ENCODE measurements at places on chromosomes 5 and 9.
A peak's percentile ranks its signal among the peaks of the same experiment; 100 is the strongest.

- DNase-seq: no peak
- H3K27me3 ChIP-seq: no peaks in the 10 kb centered on the region
- no peaks in the 10 kb centered on the region for H3K4me1 ChIP-seq
- no peak within 1 kb of the TSS for H3K4me3 ChIP-seq
These were observed at the start of gene HACD4 for GRCh38 chr9:21031091-21031807. Gene HACD4 (minus strand): TSS chr9:21031640. CDS start chr9:21031590, 50 bp downstream.

DNA sequence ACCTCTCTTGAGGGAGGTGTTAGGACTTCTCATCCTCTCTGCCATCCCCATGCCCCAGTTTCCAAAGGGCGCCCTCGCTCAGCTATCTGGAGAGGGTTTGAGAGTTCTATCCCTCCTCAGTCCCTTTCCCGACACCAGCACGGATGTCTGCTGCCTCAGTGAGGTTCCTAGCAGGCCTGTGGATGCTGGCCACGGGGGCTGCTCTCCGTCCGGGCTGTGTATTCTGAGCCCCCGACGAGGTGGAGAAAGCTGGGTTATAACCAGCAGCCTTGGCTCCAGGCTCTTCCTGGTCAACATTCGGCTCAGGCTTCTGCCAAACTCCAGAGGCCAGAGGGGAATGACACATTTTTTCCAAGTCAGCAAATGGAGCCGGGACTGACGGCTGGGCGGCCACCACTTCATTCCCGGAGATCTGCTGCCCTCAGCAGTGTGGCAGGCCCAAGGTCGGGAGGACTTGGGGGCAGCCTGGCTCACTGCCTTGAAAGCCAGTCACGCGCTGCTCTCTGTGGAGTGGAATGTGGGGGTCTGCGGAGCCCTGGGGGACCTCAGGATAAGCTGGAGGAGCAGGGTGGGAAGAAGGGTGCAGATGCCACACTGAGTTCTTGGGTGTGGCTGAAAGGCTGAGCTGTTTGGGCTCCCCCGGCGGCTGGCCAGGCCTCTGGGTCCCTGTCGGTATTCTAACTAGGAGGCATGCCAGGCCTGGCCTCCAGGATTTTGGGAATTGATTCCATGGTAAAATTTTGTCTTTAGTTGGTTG is 27.4 kb downstream of the PTPA start:
- H3K4me1 ChIP-seq: peaks cover 42% of the 10 kb centered on the region
- no peak overlapping the region for H3K4me3 ChIP-seq
- no peaks in the 10 kb centered on the region for H3K27me3 ChIP-seq
- peaks cover 62% of the 10 kb centered on the region for H3K36me3 ChIP-seq
- H3K27ac ChIP-seq: no peak overlapping the region

DNA sequence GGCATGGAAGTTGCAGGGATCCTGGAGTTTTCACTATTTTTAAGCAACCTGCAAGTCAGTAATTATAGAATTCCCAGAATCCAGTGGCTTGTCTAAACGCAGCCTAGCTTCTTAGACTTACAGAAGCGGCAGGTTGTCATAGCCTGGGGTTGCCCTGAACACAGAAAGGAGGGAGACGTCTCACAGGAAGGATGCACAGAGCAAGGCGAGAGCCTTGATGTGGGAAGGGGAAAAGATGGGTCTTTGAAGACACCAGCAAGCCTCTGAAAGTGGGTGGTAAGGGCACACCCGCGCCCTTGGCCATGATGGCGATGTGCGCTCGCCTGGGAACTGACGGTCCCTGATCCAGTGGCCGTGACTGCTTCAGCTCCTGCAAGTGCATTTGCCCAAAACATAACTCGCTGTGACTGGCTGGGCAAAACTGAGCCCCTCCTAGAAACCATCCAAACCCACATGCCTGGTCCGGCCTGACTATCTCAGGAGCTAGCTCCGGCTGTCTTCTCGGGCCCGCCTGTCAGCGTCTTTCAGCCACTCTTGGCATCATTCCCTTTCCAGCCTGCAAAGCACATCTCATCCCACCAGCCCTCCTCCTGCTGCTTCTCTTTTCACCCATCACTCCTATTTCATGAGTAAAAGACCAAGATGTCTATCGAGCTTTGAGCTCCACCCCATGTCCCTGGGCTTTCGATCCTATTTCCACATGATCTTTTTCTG is 17.1 kb downstream of the FBP1 start:
- H3K36me3 ChIP-seq: no peaks in the 10 kb centered on the region
- H3K4me3 ChIP-seq: no peak overlapping the region
- H3K4me1 ChIP-seq: no peaks in the 10 kb centered on the region
- no peak overlapping the region for H3K27ac ChIP-seq
- H3K27me3 ChIP-seq: no peaks in the 10 kb centered on the region

DNA sequence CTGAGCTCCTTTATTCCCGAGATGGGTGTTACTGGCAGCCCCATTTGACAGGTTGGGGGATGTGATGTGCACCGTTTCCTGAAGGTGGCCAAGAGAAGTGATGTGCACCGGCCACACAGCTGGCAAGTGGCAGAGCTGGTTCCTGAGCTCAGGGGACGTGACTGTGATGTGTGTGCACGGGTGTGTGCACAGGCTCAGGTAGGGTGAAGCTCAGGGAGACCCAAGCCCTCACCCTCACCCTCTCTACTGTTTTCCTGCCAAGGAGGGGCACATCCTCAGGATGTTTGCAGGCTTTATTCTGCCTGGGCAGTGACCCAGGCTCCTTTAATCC is 56.6 kb downstream of the WWC1 start:
- no peak for DNase-seq
- no peaks in the 10 kb centered on the region for H3K4me1 ChIP-seq
- H3K27me3 ChIP-seq: peaks cover 5% of the 10 kb centered on the region
- no peaks in the 10 kb centered on the region for H3K36me3 ChIP-seq
- no peak overlapping the region for H3K27ac ChIP-seq

DNA sequence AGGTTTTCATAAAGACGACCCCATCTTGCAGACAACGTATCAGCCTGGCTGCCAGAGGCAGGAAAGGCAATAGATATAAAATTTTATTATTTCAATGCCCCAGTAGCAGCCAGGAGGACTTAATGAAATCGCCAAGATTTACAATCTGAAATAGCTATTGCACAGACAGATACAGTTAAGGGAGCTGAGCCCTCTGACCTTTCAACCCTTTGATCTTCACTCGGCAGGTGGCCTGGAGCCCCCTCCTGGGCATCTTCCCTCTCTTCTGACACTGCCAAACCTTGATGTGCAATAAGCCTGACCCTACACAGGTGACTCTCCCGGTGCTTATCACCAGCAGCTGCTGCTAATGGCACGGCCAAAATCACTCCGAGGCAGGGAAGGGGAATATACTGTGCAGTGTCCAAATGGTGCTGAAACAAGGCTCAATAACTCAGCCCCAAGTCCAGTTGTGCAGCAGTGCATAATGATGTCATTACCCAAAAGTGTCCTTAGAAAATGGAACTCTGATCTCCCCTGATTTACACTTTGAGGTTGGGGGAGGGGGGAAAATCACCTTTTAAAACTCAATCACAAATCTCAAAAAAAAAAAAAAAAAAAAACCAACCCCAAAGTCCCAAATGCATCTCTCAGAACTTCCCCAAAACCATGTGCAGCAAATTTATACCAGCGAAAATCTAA is 242.0 kb downstream of the CRB2 start:
- no peaks in the 10 kb centered on the region for H3K36me3 ChIP-seq
- H3K27ac ChIP-seq: no peak overlapping the region
- H3K27me3 ChIP-seq: no peaks in the 10 kb centered on the region
- no peak for DNase-seq
- no peaks in the 10 kb centered on the region for H3K4me1 ChIP-seq
- no peak overlapping the region for H3K4me3 ChIP-seq

DNA sequence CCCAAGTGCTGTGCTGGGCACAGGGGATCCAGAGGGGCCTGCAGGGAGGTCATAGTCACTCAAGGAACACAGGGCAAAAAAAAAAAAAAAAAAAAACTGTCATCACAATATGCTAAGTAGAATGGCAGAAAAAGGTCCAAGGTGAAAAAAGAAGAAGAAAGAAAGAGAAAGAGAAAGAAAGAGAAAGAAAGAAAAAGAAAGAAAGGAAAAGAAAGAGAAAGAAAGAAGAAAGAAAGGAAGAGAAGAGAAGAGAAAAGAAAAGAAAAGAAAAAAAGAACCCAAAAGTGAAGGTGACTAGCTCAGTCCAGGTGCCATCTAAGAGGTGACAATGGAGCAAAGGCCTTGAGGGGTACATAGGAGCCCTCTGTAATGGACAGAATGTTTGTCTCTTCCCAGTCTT is 73.9 kb downstream of the PDE6A start:
- no peaks in the 10 kb centered on the region for H3K4me1 ChIP-seq
- H3K27ac ChIP-seq: no peak overlapping the region
- H3K27me3 ChIP-seq: peaks cover 6% of the 10 kb centered on the region
- H3K4me3 ChIP-seq: no peak overlapping the region
- H3K36me3 ChIP-seq: no peaks in the 10 kb centered on the region

DNA sequence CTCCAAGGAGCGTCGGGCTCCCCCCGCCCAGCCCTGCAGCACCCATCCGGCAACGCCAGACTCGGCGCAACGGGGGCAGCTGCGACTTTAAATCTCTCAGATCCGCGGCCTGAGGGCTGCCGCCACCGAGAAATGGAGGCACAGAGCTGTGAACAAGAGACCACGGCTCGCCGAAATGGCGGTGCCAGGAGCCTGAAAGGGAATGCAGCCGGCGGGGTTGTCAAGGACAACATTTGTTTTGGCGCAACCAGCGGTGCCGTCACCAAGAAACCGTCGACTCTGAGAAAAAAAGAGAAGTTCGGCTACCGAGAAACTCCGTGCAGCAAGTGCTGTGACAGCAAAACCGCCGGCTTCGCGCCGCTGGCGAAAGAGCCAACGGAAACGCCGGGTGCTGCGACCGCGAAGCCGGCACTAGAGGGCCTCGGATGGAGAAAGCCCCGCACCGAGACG is 2.1 kb upstream of the ANXA2R start:
- no peaks in the 10 kb centered on the region for H3K27me3 ChIP-seq
- peaks cover 27% of the 10 kb centered on the region for H3K4me1 ChIP-seq
- peaks cover 7% of the 10 kb centered on the region for H3K36me3 ChIP-seq
- H3K27ac ChIP-seq: peak overlapping the region; percentile 100

- H3K27me3 ChIP-seq: peaks cover 4% of the 10 kb centered on the region
- H3K36me3 ChIP-seq: no peaks in the 10 kb centered on the region
- H3K4me1 ChIP-seq: no peaks in the 10 kb centered on the region
- DNase-seq: no peak
- H3K27ac ChIP-seq: no peak overlapping the region
- H3K4me3 ChIP-seq: no peak overlapping the region
These were observed 7.9 kb upstream of the SYK start for GRCh38 chr9:90793729-90794128.

- no peaks in the 10 kb centered on the region for H3K4me1 ChIP-seq
- H3K36me3 ChIP-seq: no peaks in the 10 kb centered on the region
- no peak for DNase-seq
- H3K27ac ChIP-seq: no peak overlapping the region
These were observed 165.0 kb upstream of the MPDZ start for GRCh38 chr9:13444245-13445102.

DNA sequence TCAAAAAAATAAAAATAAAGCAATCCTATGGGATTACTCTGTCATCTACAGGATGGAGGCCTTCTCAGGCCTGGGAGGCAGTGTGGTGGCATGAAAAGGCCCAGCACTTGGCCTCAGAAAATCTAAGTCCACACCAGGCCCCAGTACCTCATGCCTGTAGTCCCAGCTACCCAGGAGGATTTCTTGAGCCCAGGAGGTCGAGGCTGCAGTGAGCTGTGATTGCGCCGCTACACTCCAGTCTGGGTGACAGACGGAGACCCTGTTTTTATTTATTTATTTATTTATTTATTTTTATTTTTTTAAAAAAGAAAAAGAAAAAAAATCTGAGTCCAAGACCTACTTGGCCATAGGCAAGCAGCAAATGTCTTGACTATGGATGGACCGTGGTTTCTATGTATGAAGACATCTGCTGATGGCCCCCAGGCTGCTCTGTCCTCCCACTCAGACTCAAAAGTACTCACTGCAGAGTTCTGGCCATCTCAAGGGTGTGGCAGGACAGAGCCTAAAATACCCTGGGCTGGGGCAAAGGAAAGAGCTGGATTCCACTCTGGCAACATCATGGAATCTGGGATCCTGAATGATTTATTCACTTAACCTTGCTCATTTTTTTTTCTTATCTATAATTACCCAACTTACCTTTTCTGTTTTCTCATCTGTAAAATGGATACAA is 55.0 kb downstream of the ARHGEF37 start:
- no peak overlapping the region for H3K27ac ChIP-seq
- peaks cover 13% of the 10 kb centered on the region for H3K27me3 ChIP-seq
- no peak overlapping the region for H3K4me3 ChIP-seq

All from DND-41 (cell line).